ENCODE measurements at places on chromosomes 13 and 19.
A peak's percentile ranks its signal among the peaks of the same experiment; 100 is the strongest.

GRCh38 chr19:1569997-1570396 lies 1.9 kb upstream of the MEX3D start:
- DNase-seq = no peak

GRCh38 chr19:40741527-40742390 lies 8.5 kb downstream of the ACTMAP start:
- no peak for DNase-seq

GRCh38 chr19:8143041-8143440 lies 6.4 kb downstream of the FBN3 start:
- no peak for DNase-seq

DNA sequence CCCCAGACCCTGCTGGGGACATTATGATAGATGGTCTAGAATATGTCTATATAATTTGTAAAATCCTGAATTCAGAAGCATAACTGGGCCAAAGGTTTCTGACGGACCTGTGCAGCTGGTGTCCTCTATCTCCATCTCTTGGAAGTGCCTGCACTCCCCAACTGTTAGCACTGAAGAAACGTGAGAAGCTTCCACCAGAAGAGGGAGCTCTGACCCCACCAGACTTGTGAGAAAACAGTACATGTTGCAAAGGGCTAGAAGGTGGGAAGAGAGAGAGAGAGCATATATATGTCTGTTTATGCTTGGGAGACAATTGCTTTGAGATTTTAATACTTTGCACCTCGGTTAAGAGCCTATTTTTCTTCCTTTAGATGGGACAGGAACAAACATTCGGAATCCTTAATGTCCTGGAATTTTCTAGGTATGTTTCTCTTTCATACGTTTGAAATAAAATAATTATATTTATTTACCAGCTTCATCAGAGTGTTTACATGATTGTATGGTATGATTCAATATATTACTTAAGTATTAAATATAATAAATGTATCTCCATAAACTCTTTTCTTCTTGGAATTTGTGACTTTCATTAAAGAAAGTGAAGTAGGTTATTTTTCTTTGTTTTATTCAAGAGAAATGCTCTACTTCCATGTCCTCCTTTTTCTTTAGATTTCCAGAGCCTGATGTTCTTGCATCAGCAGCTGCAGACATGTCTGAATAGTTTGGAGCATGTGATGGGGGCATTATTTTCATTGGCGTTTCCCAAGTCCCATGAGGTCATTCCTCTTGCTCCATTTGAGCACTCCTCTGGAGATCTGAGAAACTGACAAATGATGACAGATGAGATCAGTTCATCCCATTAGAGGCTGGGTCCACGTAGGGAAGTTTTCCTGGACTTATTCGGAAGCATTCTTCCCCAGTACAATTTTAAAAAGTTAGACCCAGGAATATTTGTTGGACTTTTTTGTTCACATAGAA lies 202.9 kb downstream of the ATP8A2 start:
- peak; percentile 14 for DNase-seq

DNA sequence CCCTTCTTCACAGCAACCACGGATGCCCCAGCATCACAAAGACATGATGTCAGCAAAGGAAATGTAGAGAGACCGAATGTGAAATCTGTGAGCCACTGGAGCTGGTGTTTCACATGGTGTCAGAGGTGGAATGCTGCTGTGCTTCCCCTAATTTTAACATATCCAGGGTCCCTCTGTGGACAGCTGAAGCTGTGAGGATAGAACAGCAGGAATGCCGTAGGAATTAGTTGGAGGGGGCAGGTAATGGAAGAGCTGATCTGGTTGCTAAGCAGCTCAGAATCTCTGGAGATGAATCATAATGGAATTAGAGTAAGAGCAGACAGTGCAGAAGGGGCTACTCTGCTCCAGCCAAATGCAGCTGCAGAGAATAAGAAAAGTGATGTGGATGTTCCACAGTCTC lies 68.9 kb upstream of the ZNF835 start:
- no peak for DNase-seq

DNA sequence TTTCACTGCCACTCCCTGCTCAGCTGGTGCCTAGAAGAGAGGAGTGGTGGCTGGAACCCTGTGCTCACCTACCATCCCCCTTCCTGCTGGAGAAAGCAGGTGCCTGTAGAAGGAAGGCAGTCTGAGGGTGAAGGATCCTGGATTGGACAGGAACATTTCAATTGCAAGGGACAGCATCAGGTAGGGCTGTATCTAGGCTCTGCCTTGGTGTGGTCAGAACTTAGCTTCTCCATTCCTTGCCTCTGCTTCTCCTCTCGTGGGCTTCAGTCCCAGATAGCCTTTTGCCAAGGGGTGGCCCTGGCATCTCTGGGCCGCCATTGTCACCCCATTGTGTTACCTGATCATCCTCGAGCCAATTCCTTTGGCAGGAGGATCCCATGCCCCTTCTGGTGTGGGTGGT lies 73.2 kb upstream of the KCTD15 start:
- DNase-seq = no peak

DNA sequence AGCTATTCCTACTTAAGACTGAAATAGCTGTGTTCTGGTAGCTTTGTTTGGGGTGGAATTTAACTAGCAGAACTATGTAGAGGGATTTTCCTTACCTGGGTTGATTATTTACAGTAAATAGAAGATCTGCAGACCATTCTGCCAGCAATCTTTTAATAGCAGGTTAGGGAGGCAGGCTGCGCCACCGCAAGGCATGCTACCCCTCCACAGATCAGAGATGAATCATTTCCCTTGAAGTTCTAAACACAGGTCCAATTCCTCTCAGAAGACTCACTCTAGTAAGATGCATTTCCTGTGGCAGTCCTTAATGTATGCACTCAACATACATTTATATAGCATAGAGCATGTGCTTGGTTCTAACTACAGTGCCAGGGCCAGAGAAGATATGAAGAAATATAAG lies 109.0 kb downstream of the TNFRSF19 start:
- DNase-seq = no peak

DNA sequence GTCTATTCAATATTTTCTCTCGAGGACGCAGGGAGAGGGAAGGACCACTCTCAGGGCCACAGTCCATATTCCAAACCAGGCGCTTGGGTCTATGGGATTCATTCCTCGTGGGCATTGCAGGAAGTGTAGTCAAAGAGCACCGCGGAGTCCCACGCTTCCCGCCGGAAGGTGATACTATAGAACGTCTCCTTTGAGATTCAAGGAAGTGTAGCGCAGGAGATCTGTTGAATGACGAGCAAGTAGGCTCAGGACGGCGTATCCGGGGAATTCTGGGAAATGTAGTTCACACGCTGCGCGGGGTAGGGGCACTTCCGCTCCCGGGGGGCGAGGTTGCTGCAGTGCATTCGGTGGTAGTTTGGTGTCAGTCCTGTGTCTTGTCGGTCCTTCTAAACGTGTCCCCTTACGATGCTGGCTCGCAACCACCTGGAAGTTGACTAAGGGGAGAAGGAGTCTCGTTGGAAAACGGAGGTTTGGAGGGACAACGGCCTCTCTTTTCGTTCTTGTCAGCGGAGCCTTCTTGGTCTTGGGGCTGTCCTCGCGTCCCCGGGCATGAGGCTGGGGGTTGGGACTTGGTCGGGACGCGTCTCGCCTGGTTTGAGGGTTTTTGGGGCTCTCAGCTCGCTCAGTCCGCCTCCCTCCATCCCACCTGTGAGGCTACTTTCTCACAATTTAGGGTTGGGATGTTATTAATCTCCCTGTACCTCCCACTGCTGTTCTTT lies at the start of gene ZNF284:
TSS of gene ZNF284 (plus strand) at position 336 of the 719 bp plus-strand sequence. CDS start 4,231 bp downstream, outside the sequence.
- DNase-seq = peak; percentile 57

DNA sequence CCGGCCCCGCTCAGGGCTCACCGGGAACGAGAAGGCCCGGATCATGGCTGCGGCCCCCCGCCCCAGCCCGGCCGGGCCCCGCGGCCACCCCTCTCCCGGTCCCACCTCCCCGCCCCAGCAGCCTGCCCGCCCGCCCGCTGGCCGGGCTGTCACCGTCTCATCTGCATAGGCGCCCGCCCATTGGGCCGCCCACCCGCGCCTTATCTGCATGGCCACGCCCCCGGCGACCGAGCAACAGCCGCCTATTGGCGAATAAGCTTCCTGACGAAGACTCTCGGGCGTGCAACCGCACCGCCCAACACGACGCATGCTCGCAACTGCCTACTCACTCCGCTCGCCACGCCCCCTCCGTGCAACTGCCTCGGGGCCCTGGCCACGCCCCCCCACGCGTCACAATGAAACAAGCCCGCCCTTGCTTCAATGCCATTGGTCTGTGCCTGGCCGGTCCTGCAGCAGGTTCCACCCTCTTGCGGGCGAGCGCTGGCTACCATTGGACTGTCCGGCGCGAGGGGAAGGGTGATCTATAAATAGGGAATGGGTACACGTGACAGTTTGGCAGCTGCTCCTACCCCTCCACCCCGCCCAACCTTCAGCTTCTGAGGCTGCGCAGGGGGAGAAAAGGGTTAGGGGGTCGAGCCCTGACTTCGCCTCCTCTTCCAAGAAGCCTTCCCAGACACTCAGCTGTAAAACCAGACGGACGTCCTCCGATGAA lies at the start of gene DACT3:
TSS of gene DACT3 (minus strand) at position 163 of the 712 bp plus-strand sequence. CDS start at position 45, 118 bp downstream.
- peak; percentile 100 for DNase-seq

DNA sequence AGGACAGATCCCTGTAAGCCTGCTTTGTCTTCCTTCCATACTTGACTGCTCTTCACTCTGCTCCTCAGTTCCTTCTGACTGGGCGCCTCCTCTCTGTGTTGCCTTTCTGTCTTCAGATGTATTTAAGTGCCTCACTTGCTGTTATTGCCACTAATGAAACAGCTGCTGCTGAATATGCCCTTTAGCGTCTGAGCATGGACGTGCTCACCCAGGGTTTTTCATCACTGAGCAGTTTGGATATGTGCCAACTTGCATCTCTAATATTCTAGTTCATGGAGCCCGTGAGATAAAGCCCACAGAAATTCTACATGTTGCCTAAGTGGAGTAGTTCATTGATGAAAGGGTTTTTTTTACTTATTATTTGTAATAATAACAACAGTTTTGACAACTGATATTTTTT lies 198.2 kb downstream of the MYO16 start:
- DNase-seq = no peak

DNA sequence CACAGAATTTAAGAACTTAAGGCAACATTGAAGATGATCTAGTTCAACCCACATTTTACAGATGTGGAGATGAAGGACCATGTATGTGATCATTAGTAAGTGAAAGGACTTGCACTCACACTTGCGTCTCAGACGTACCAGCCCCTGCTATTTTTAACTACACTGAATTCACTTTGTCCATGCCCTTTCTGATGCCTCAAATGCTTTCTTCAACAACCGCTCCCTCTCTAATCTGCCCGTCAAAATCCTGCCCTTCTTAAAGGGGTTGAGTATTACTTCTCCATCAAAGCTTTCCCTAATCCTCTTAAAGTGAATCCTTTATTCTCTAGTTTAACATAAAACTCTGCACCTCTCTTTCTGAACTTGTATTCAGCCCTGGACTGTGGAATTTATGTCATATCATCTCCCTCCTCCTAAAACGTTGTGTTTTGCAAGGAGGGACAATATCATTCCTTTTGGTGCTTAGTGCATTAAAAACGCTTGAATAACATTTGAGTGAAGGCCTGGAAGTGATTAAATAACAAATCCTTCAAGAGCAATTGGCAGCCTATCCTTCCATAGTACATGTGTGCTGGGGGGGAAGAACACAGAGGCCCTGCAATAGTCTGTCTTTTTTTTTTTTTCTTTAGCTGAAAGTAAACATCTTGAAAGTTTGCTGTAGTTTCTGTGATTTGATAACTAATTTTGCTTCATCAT lies 493.3 kb downstream of the LMO7 start:
- no peak for DNase-seq

GRCh38 chr19:51398096-51398704 lies 7.8 kb upstream of the C19orf84 start:
- no peak for DNase-seq

DNA sequence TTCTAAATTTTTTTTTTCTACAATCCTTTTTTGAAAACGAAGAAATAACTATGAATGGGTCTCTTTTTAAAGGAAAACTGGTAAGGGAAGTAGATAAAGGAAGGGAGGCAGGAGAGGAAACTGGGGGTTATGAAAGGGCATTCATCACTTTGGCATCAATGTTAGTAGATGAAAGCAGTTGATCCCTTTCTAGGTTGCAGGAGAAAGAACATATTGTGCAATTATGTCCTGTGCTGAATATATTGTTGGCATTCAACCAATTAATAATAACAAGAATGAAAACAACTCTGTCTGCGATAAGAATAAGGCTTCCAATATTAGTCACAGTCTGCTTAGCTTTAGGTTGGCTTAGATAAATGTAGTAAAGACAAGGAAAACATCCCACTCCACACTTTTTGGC lies 796.8 kb upstream of the KLHL1 start:
- DNase-seq = no peak

DNA sequence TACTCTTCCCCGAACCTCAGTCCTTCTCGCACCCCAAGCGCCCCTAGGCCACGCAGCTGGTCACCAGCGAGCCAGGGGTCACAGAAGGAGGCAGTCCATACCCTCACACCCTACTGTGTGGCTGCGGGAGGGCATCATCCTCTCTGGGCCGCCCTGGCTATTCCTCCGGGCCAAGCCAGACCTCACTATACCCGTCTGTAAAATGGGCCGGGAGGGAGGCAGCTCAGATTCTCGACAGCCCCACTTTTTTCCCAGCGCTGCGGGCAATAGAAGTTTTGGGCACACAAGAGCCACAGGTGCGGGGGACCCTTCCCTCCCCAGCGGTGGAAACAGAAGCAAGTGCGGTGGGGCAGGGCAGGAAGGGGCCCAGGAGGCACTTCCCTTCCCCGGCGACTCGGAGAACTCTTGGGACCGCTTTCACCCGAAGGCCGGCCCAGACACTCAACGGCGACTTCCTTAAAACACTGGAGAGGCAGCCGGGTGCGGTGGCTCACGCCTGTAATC lies 5.6 kb upstream of the ARRDC2 start:
- DNase-seq = no peak

DNA sequence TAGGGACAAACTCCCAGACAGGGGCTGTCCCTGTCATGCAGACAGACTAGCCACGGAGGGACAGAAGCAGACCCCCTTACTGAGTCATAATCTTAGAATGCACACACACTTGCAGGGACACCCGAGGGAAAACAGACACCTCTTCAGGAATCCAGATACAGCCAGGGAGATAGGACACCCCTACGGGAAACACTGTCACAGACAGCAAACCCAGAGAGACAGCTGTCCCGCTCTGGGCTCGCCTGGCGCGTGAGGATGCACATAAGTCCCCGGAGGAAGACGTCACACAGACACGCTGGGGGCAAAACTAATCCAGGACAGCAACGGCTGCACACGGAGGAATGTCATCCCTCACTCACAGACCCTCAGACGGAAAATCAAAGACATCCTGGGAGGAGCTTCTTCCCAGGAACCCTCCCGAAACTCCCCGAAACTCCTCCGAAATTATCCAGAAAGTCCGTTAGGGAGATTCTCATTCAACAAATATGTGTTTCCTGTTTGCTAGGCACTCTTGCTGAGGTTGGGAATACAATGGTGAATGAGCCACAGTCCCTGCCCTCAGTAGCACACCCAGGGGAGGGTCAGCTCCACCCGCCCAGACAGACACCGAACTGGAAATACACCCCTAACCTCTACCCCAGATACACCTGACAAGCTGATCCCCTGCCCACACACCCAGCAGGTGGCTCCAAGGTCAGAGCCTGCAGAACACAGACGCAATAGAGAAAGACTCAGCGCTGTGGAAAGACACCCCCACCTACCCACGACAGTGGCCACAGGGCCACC lies 15.2 kb upstream of the TOMM40 start:
- DNase-seq = no peak

- DNase-seq = no peak
Observed at GRCh38 chr19:47075941-47076340, 27.5 kb upstream of the TMEM160 start.

Measured in activated CD4-positive, CD25-positive, alpha-beta regulatory T cell (primary cell).